ENCODE measurements at places on chromosomes 6 and 20.

- no peak for DNase-seq
These were observed 199.0 kb upstream of the HSF2 start for GRCh38 chr6:122200440-122200839.

DNA sequence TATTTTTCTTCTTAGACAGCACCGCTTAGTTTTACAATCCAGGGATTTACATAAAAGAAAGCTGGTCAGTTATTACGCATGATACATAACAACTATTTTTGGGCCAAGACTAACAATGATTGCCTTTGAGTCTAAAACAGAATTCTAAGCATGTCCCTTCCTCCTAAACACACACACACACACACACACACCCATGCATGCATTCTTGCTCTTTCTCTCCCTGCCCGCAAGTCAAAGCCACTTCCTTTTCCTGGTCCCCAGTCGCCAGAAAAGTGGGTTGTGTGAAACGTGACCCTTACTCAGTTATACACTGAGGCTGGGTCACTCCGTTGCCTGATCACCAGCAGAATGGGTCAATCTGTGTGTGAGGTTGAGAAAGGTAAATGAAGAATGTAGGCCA lies 31.4 kb downstream of the FYN start:
- peak; percentile 55 for DNase-seq

- no peak for DNase-seq
These were observed 22.9 kb upstream of the NNAT start for GRCh38 chr20:37498066-37498665.

DNA sequence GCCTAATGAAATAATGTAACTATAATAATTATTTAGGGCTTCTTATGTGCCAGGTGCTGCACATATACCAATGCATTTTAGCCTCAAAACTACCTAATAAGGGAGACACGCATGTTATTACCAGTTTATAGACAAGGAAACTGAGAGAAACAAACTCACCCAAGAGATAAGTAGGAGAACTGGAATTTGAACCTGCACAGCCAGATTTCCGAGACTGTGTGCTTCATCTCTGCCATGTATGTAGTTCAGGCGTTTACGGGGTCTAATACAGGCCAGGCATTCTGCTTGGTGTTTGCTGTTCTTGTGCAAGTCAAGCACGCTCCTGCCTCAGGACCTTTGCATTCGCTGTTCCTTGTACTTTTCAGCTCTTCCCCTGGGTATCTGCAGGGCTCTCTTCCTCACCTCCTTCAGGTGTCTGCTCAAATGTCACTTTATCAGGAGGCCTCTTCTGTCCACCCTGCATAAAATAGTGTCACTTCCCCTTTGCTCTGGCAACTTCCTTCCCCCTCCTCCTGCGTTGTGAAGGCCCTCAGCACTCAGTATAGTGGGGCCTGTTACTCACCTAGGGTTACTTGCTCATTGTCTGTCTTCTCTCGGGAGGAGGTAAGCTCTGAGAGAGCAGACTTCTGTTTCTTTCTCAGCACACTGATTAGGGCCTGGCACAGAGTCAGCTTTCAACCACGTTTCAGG lies 6.1 kb upstream of the NSFL1C start:
- DNase-seq: no peak

GRCh38 chr6:36334832-36335459 lies 1.7 kb downstream of the BNIP5 start:
- DNase-seq: no peak

- DNase-seq: no peak
These were observed 44.3 kb downstream of the USP49 start for GRCh38 chr6:41850861-41851260.

DNA sequence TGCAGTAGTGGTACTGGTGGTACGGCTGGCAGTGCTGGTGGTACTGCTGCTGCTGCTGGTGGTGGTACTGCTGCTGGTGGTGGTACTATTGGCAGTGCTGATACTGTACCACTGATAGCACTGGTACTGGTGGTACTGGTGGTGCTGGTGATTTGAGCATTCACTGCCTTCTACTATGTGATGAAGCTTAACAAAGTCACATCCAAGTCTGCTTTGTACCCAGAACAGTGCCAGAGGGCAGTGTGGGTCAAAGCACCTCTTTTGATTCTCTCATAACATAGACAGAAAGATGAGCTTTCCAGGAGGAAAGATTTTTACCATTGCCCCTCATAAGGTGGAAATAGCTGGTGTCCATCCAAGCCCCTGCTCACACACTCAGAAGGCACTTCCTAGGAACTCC lies 48.7 kb downstream of the ANKRD6 start:
- no peak for DNase-seq

GRCh38 chr6:13146442-13146841 lies 181.9 kb downstream of the TBC1D7 start:
- no peak for DNase-seq

- no peak for DNase-seq
These were observed 13.7 kb upstream of the CSE1L start for GRCh38 chr20:49032455-49032854.

GRCh38 chr20:25487306-25487705 lies 79.8 kb downstream of the GINS1 start:
- no peak for DNase-seq

DNA sequence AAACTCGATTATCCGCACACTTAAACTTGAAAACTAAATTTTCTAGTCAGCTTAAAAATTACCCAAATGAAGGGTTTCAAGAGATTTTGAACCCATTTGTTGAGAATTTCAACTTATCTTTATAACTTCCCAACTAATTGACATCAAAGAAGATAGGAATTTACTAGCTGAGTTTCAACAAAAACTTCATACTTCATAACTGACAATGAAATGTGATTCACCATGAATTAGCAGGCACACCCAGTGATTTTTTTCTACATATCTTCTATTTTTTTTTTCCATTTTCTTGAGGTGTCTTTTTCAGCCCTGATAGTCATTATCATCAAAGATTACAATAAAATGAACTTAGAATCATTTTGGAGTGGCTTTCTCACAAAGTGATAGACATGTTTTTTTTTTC lies 26.7 kb downstream of the TNFAIP3 start:
- DNase-seq: no peak

DNA sequence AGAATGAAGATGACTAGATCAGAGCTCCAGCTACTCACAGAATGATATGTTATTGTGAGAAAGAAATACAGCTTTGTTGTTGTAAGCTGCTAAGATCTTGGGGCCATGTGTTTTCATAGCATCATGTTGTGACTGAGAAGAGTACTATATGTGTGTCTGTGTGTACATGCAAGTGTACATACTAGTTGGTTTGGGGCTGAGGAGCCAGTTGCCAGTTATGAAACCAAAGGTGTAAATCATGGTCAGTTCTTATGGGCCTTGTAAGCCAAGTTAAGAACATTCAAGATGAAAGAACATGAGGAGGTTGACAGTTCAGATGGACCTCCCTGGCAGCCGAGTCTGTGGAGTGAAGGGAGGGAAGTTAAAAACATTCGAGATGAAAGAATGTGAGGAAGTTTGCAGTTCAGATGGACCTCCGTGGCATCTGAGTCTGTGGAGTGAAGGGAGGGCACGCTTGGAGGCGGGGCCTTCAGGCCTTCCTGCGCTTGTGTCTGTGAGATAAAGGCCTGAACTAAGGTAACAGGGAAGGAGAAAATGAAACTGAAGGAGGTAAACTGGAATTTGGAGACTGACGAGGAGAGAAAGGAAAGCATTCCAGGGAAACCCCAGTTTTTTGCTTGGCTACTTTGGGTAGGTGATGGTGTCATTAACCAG lies 13.9 kb downstream of the AFDN start:
- DNase-seq: no peak

GRCh38 chr6:40378071-40378724 lies 209.0 kb downstream of the LRFN2 start:
- DNase-seq: no peak

GRCh38 chr6:11197175-11197536 lies 35.3 kb downstream of the NEDD9 start:
- no peak for DNase-seq

DNA sequence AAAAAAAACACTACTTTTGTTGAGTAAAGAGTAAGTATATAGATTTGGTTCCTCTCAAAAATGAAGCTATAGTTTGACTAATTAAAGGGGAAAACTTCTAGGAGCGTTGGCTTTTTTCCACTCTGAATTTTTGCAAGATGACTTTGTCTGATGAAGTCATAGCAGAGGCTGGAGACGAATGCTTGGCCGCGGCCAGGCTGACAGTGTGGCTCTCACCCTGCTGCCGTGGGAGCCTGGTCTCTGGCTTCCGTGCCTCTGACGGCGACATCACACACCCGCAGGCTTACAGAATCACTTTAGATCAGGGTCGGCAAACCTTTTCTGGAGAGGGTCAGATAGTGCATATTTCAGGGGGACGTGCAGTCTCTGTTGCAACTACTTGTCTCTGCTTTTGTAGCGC lies 145.0 kb downstream of the PHACTR3 start:
- DNase-seq: no peak

DNA sequence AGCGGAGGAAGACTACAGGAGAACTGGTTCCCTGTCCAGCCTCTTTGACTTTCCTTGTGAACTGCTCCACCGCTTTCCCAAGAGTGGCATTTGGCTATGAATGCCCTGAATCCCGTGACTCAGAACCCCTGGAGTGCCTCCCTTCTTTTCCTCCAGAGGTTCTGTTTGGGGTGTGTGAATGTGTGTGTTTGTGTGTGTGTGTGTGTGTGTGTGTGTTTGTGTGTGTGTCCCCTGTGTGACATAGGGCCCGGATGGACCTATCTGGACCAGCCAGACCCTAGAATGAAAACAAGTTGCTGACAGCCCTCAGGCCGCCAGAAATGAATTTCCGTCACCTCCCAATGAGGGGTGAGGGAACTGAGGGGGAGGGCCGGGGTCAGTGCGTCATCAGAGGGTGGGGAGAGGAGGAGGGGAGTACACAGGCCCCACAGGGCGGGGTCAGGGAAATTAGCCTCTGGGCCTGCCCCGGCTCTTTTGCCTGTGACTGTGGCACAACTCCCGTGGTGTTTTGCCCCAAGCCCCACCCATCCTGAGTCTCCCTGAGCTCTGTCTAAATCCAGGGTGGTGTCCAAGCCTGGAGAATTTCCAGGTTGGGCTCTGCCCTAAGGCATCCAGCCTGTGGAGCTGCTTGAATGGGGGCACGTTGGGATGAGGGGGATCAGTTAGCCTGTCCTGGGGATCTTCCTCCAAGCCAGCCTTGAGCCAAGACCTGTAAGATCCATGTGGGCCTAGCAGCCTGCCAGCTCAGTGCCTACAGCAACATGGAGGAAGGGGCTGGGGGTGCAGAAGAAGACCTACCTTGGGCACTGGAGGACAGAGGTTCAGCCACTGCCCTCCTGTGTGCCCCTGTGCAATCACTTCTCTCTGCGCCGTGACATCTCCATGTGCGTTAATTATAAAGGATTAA lies 15.2 kb upstream of the MRPS18A start:
- DNase-seq: peak; percentile 49

- DNase-seq: no peak
These were observed 64.1 kb upstream of the FBXO30 start for GRCh38 chr6:145878591-145879295.

- DNase-seq: peak; percentile 49
These were observed 1.6 kb downstream of the PPP1R16B start for GRCh38 chr20:38806855-38807655.

GRCh38 chr20:51791626-51792025 lies 10.7 kb downstream of the SALL4 start:
- DNase-seq: no peak

DNA sequence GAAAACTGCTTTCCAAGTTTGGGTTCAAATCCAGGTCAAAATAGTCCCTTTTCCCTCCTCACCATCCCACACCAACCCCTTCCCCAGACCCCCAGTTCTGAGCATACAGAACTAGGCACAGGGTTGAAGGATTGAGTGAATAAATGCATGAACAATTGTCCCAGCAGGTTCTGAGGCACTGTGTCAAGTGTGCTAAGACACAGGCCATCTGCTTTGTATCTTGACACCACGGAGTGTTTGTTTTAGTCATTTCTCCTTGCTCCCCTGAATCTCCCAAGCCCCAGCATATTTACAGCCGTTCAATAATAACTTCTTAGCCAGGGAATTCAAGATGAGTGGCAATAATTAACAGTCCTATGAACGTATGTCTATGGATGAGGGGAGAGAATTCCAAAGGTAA lies 102.8 kb upstream of the JARID2 start:
- DNase-seq: no peak

GRCh38 chr20:39067526-39068216 lies 105.5 kb downstream of the DHX35 start:
- DNase-seq: no peak

Measured in CD4-positive, CD25-positive, alpha-beta regulatory T cell (primary cell).